ENCODE measurements at places on chromosomes 1 and 21.

GRCh38 chr1:168338589-168339503 lies 58.2 kb downstream of the TBX19 start:
- DNase-seq: no peak

DNA sequence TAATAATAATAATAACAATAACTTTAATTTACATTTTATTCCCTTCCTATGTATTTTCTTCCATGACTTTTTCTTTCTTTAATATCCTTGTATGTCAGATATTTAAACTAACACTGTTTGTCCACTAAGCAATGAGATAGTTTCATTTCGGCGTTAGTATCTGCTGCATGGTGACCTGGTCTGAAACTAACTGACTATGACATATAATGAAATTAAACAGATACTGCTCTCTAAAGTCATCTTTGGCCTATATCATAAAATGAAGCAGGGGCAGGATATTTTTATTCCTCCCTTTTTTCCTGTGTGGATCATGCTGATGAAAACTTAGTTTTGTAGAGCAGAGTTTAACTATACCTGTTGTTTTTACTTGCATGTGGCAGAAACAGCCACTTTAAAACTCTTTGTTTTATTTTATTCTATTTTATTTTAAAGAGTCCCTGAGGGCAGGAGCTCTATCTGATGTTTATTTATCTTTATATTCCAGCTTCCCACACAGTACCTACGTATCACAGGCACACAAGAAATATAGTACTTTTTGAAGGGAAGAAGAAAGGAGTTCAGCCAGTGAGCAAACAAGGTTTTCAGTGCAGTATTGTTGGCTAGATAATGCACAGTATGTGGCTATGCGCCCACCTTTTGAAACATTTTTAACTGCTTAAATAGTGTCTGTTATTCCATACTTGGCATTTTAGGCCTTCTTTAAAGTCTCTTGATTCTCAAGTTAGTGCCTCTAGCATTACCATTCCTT lies 165.6 kb downstream of the PHTF1 start:
- DNase-seq: no peak

DNA sequence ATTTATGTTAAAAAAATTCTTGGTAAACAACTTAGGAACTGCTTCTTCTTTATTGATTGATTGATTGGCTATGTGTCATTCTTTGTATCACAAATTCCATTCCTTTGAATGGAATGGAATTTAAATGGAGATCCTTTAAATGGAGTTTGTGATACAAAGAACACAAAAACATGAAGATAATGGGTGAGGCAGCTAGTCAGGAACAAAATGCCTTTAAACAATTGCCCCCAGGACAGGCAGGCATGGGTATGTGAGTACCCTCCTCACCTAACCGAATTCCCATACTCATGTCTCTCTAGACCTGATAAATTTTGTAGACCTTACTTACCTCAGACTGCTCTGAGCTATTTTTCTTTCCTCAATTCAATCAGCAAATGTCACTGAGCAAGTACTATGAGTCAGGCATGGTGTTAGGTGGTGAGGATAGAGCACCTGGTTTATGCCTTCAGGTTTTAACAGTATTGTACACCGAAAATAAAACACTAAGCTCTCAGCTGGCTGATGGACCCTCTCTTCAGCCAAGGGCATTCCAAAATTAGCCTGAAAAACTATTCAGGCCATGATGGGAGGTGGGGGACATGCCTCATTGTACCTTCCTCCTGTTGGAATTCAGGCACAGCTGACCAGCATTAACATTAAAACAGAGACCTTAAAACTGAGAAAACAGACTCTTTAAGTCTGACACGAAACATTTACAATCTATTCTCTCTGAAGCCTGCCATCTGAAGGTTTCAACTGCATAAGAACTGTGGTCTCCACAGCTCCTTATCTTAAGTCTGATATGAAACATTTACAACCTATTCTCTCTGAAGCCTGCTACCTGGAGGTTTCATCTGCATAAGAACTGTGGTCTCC lies 58.9 kb downstream of the OLFML3 start:
- no peak for DNase-seq

- DNase-seq: no peak
These were observed 131.4 kb downstream of the HS2ST1 start for GRCh38 chr1:87045761-87046304.

DNA sequence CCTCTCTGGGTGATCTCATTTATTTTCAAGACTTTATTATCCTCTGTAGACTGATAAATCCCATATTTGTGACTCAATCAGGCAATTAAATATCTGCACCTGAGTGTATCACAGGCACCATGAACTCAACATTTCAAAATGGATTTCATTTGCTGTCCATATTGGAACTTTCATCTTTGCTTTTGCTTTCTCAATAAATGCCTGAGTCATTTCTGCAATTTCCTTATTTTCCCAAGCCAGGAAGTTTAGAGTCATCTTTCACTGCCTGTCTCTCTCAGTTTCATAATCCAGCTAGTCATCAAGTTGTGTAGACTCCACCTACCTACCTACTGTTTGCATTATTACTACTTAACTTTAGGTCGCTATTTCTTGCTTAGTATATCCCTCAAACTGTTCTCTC lies 540.9 kb downstream of the LMO4 start:
- no peak for DNase-seq

GRCh38 chr1:8667869-8668594 lies 149.4 kb downstream of the RERE start:
- no peak for DNase-seq

DNA sequence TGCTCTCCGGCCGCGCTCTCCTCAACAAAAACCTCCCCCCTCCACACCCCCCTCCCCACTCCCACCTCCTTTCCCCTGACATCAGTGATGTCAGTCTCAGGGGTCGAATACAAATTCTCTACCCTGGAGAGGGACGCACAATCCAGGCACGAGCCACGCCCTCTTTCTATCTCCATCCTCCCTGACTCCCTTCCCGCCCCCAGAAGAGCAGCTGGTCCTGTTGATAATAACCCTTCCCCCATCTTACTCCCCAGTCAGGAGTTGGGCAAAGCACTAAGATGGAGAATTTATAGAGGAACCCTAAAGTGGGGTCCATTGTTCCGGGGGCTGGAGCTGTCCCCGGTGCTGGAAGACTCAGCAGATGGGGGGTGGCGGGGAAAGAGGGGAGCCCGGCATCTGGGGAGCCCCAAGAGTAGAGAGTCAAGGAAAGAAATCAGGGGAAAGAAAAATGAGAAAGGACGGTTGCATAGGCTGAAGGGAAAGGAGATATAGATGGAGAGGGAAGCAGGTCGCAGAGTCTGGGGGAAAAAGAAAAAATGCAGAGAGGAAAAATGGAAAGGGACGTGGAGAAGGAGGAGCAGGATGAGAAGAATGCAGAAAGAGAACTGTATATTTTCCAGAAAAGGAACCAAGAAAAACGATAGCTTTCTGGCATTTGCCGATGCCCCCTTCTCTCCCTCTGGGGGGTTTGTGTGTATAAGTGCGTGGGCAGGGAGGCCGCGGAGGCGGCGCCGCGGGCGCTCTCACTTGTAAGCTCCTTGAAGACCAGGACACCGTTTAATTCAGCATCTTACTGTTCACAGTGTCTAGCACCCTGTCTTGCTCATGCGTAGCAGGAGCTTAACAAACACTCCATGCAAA lies at the start of gene CELF3:
Gene CELF3 (minus strand): TSS at position 33 of the 861 bp plus-strand sequence. CDS start 783 bp downstream, outside the sequence.
- no peak for DNase-seq

DNA sequence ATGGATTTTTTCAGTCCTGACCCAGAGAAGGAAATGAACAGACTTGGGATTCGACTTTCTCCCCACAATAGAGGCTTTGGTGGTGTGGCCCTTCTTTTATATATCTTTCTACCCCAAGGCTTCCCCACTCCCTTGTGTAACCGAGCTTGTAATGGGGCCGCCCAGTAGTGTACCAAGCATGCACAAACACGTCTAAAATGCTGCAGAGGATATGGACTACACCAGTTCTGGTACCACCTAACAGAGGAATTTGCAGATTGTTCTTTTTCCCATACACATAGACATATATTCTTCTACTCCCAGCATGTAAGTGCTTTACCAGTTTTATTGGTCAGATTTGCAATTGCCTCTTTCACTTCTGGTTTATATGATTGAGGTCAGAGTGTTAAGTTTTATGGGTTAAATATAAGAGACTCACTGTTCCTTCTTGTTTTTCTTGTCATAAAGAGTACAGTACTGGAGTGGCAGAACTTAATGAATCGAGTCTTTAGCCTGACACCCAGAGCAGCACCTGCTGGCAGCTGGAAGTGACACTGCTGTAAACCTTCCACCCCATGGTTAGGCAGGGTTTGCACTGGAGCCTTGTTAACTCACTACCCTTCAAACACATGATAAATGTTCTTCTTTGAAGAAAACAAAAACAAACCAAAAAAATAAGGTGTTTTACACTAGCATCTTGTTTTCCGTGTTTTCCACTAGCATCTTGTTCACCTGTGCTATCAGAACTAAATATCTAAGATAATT lies 198.6 kb downstream of the PTPRC start:
- DNase-seq: no peak

DNA sequence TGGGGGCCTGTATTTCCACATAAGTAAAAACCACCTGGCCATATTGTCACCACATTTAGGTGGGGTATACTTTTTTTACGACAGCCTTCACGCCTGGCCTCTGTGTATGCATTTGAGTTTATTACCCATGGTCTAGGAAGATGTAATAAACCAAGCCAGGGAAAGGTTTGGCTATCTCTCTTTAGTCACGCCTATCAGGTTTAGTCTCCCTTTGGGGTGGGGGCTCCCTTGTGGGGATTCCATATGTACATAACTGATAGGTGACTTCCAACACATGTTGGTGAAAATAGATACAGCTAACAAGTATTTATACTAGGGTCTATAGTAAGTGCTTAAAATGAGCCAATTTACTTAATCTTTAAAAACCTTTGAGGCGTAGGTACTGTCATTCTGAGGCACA lies 4.2 kb downstream of the YBX1 start:
- DNase-seq: no peak

DNA sequence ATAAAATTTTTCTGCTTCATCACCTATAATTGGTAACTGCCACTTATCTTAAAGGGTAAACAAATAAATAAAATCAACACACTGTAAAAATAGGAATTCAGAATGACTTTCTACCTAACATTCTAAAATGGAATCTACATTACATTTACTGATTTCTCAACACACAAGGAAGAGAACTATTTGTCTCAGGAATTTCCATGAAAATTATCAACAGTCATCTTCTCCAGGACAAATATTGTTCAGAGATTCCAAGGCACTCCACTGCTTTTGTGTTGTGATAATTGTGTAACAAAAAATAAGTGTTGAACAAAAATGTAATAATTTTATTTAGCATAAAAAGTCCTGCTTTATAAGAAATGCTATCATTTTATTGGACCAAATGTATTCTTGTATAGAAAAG lies 7.3 kb downstream of the ODF2L start:
- no peak for DNase-seq

GRCh38 chr21:45479691-45480675 lies 62.3 kb downstream of the SLC19A1 start:
- DNase-seq: no peak

Data from GM12864 (cell line).